NCI-H1048 (cell line): ENCODE measurements at places on chromosomes 11 and 22.

- DNase-seq, result no peak
These were observed 6.8 kb downstream of the CECR2 start for GRCh38 chr22:17375914-17376614.

DNA sequence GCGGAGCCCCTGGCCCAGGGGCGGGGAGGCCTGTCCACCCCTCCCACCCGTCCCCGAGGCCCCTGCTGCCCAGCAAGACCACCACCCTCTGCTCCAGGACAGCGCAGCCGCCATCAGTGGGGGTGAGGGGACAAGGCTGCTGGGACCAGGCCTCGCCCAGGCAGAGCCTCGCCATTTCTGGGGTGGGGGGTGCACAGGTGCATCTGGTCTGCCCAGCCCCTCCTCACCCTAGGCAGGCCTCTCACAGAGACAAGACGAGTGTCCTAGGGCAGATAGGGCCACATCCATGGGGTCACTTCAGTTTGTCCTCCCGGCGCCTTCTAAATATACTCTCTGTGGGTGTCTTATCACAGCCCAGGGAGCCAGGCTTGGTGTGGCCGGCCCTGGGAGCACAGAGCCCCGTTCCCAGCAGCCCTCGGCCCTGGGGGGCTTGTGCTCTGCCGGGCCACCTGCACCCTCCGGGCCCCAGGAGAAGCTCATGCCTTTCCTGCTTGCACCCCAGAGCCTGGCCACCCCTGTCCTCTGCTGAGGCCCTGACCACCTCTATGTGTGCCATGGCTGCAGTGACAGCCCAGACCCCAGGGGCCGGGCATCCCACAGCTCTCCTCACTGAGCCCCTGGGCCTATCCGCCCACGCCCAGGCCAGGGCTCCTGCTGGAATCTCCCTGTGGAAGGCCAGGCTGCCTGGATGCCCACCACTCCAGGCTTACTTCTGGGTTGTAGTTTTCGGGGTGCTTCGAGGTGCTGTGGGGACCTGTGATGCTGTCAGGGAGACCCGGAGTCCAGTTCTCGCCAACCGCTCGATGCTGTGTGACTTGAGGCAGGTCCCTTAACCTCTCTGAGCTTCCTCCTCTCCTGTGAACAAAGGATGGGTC lies 70.8 kb downstream of the KCNQ1 start:
- no peak for DNase-seq

GRCh38 chr11:35933320-35933871 lies 10.5 kb upstream of the LDLRAD3 start:
- no peak for DNase-seq

DNA sequence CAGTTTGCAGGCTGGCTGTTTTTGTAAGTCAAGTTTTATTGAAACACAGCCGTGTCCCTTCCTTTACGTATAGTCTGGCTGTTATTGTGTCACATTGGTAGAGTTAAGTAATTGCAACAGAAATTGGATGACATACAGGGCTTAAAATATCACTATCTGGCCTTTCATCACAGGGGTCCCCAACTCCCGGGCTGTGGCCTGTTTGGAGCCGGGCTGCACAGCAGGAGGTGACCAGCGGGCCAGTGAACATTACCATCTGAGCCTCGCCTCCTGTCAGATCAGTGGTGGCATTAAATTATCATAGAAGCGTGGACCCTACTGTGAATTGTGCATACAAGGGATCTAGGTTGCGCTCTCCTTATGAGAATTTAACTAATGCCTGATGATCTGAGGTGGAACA lies 31.7 kb downstream of the EXT2 start:
- no peak for DNase-seq

- DNase-seq, result no peak
These were observed 7.7 kb downstream of the DRD2 start for GRCh38 chr11:113467545-113467944.

- DNase-seq, result no peak
These were observed 30.9 kb downstream of the OSBPL5 start for GRCh38 chr11:3134218-3134621.

DNA sequence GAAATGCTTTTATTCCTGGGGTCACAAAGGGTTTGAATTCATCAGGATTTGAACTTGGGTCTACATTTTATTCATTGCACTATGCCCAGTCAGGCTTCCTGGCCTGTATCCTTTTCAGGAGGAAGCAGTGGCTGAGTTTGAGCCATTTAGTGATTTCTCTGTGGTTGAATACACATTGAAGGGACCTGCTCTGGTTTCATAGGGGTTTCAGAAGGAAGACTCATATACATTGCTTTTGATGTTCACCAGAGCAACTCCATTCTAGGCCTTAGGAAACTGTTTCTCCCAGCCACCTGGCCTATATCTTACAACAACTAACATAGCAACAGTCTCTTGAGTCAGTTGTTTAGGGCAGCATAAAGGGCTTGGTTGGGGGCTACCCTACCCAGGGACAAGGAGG lies 165.7 kb downstream of the INSC start:
- no peak for DNase-seq
